ENCODE measurements at places on chromosomes 11 and 22.

DNA sequence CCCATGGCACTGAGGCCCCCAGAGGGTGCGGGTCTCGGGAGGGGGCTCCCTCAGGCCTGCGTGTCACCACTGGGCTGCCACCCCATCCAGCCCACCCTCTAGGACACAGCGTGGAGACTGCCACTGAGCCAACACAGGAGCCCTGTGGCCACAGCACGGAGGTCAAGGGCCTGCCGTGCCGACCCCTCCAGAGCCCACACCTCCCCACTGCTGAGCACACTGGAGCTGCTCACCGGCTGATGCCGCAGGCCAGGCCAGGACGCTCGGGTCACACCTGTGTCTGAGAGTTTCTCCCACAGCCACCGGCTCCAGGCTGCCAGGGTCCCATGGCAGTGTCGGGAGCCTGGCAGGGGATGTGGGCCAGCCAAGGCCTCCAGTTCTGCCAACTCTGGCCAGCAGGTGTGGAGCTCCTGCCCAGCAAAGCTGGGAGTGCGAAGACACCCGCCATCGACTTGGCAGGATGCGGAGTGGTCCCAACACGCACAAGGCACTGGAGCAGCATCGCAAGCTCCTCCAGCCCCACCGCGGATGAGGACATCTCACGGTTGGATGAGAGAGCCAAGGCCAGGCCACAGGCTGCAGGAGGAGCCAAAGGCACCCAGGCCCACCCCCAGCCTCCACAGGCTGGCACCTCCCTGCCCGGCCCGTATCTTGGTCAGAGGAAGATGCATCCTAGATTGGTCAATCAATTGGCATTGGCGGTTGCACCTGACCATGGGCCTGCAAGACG is 187.1 kb downstream of the BRD1 start:
- DNase-seq, result no peak

GRCh38 chr22:20084547-20085413 is 4.7 kb downstream of the DGCR8 start:
- DNase-seq, result no peak

- no peak for DNase-seq
Measured at GRCh38 chr11:59759900-59760299, 4.7 kb downstream of the STX3 start.

DNA sequence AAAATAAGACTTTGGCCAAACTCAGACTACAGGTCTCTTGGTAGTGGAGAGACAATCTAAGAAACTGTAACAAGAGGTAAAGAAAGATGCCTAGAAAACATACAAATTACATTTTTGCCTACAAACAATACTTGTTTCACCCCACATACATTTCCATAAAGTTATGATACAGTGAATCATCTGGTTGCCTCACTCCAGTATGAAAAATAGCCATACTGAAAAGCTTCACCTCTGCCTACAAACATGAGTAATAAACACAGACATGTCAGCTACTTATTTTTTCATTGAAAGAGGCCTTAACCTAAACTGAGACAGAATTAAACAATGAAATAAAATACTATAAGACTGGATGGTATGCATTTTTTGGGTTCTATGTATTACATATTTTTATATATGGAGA is 1463.0 kb downstream of the FAM181B start:
- no peak for DNase-seq

DNA sequence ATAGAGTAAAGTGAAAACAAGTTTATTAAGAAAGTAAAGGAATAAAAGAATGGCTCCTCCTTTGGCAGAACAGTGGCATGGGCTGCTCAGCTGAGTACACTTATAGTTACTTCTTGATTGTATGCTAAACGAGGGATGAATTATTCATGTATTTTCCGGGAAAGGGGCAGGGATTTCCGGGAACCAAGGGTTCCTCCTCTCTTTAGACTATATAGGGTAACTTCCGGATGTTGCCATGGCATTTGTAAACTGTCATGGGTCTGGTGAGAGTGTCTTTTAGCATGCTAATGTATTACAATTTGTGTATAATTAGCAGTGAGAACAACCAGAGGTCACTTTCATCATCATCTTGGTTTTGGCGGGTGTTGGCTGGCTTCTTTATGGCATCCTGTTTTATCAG is 23.5 kb upstream of the SPTY2D1 start:
- DNase-seq, result no peak

- DNase-seq, result peak; percentile 11
Measured at GRCh38 chr11:93775289-93775688, 8.8 kb upstream of the MED17 start.

- no peak for DNase-seq
Measured at GRCh38 chr11:68315171-68315920, 3.0 kb downstream of the LRP5 start.
